Upper lobe of right lung (tissue), 1 donor: ENCODE measurements at places on chromosomes 5 and 9. TPM values are rescaled to one million over a fixed set of nuclear protein-coding genes. Genes with fewer than 3 reads are reported as not detected.
A peak's percentile ranks its signal among the peaks of the same experiment; 100 is the strongest.

The MUSK gene
- total RNA-seq: 3.7 TPM

The IFNA2 gene
- not detected for total RNA-seq

The WDR38 gene
- total RNA-seq: not detected

The SPATA31D4 gene
- not detected for total RNA-seq

The RACK1 gene
- total RNA-seq: 1,155 TPM

The ZBED3 gene
- 14.8 TPM for total RNA-seq

The ACTBL2 gene
- total RNA-seq: not detected

DNA sequence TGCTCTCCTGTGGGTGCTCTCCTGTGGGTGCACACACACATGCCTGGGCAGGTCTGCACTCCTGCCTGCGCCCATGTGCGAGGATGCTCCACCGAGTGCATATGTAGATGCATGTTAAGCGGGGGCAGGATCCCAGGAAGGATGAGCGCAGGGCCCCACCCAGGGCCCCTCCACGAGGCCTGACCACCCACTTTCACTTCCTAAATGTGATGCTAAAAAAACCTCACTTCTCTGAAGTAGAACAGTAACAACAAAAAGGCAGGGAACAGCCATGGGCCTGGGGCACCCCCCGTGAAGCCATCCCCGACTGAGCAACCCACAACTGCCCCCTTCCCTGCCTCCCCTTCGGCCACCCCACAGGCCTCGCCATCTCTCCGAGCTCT, 48.2 kb upstream of the SARDH start:
- no peak overlapping the region for H3K4me3 ChIP-seq
- H3K27ac ChIP-seq: no peak overlapping the region
- DNase-seq: no peak
- H3K27me3 ChIP-seq: no peaks in the 10 kb centered on the region
- peaks cover 22% of the 10 kb centered on the region for H3K36me3 ChIP-seq

- no peak overlapping the region for H3K27ac ChIP-seq
- peak overlapping the region; percentile 9 for H3K4me3 ChIP-seq
- DNase-seq: no peak
- no peaks in the 10 kb centered on the region for H3K27me3 ChIP-seq
- H3K36me3 ChIP-seq: no peaks in the 10 kb centered on the region
Measured at GRCh38 chr5:67195406-67196275, 958 bp downstream of the CD180 start.

GRCh38 chr5:142235050-142235797, 89.6 kb downstream of the SPRY4 start:
- no peaks in the 10 kb centered on the region for H3K27me3 ChIP-seq
- H3K4me3 ChIP-seq: no peak overlapping the region
- no peak overlapping the region for H3K27ac ChIP-seq
- no peaks in the 10 kb centered on the region for H3K4me1 ChIP-seq
- no peak for DNase-seq

DNA sequence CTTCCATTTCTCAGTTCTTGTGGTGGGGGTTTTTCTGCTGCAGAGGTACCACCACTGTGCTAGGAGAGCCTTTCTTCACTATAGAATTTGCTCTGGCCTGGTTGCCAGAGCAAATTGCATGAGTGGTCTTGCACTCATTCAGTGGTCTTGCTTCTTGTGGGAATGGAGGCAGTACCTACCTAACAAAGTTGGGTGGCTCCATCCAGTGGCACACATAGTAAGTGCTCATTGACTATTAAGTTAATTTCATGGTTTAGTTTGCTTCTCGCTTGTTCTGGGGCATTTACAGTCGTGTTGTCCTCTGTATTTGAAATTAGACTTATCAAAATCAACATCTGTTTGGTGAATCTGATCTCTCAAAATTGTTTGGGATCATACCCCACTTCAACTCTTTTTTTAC, 23.0 kb downstream of the SLC28A3 start:
- no peaks in the 10 kb centered on the region for H3K27me3 ChIP-seq
- H3K36me3 ChIP-seq: no peaks in the 10 kb centered on the region
- no peaks in the 10 kb centered on the region for H3K4me1 ChIP-seq
- no peak overlapping the region for H3K27ac ChIP-seq
- DNase-seq: no peak

DNA sequence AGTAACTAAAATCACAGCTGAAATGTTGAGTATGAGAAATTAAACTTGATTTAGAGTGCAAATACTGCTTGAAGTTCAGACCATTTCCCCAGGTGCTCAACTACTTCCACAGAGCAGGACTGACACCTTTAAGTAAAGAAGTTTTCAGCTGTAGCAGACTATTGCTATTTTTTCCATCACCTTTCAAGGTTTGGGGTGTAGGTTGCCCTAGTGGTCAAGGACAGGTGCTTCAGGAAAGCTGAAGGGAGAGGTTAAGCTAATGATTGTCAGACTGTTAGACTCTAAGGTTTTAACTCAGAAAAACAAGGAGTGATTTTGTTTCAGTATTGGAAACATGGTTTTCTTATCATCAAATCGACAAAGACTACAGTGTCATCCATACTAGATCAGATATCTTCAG, 162.1 kb downstream of the CCDC192 start:
- no peaks in the 10 kb centered on the region for H3K4me1 ChIP-seq
- H3K36me3 ChIP-seq: no peaks in the 10 kb centered on the region
- no peak overlapping the region for H3K4me3 ChIP-seq
- no peak for DNase-seq

DNA sequence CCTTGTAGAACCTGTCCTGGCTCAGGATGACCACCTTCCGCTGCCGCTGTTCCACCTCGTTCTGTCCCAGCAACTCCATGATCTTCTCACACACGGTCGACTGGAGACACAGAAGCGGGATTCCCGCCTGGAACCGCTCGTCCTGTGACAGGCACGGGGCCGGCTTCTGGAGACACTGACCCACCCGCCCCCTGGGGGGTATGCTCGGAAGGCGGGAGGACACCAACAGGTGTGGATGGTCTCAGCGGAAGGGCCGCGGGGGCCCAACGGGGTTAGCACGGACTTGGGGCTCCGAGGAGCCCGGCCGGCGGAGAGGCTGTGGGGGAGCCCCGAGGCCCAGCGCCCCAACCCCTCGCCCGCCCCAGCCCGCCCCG, 530 bp downstream of the UCK1 start:
- H3K27me3 ChIP-seq: no peaks in the 10 kb centered on the region
- peak; percentile 75 for DNase-seq
- peaks cover 12% of the 10 kb centered on the region for H3K4me1 ChIP-seq
- peaks cover 35% of the 10 kb centered on the region for H3K36me3 ChIP-seq
- H3K4me3 ChIP-seq: peak overlapping the region; percentile 95

DNA sequence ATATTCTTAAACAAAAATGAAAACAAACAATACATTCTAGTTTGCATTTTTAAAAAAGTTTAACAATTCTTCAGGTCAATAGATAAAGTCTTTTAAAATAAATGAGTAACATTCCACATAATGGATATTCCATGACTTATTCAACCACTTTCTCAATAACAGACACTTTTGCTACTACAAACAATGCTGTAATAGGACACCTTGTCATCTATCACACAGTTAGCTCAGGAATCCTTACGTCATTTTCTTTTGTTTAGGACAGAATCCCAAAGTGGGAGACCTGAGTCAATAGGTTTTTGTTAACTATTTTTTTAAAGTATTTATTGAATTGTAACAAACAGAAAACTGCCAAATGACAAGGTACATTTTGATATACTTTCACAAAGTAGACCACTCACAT, 72.5 kb downstream of the CEP120 start:
- H3K36me3 ChIP-seq: peaks cover 26% of the 10 kb centered on the region
- no peaks in the 10 kb centered on the region for H3K4me1 ChIP-seq
- no peak for DNase-seq
- H3K4me3 ChIP-seq: no peak overlapping the region

DNA sequence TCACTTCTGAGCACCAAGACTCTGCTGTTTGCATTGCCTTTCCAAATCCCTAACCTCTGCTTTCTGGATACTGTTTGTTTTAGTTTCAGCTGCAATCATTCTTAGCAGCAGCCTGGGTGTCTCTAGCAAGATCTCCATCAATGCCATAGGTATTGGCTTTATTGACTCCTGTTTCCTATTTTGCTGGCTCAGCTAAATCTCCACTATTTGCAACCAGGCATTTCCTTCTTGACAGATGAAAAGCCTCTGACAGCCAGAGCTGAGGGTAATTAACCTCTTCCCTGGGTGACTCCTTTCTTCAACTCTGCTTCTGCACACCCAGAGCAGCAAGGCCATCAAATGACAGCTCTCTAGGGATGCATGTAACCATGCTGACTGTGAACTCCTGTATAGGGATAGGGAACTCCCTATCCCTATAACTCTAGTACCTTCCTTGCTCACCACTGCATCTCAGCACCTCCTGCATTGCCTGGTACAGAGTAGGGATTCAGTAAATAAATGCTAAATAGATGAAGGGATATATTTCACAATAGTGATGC, 293.5 kb downstream of the TRIM32 start:
- H3K27ac ChIP-seq: no peak overlapping the region
- no peaks in the 10 kb centered on the region for H3K4me1 ChIP-seq
- H3K36me3 ChIP-seq: no peaks in the 10 kb centered on the region
- H3K4me3 ChIP-seq: no peak overlapping the region
- no peak for DNase-seq

DNA sequence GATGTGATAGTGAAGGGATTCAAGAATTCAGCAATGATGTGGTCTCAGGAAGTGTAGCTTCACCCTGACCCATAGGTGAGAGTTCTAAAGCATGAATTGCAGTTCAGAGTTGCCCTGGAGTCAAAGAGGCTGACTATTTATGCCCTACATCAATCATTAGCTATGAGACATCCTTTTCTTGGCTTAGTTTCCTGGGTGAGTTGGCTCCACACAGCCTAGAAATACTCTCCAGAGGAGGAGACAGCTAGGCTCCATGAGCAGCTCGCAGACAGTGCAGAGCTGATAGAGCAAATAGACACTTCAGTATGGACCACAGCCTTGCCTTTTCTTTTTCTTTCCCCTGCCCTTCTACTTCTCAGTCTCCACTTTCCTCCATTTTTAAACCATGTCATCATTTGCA, 1651.8 kb downstream of the MAT2B start:
- no peaks in the 10 kb centered on the region for H3K36me3 ChIP-seq
- H3K4me3 ChIP-seq: no peak overlapping the region
- H3K27ac ChIP-seq: no peak overlapping the region
- no peak for DNase-seq
- no peaks in the 10 kb centered on the region for H3K4me1 ChIP-seq
- H3K27me3 ChIP-seq: no peaks in the 10 kb centered on the region

- no peak overlapping the region for H3K27ac ChIP-seq
- no peaks in the 10 kb centered on the region for H3K36me3 ChIP-seq
- no peaks in the 10 kb centered on the region for H3K27me3 ChIP-seq
- H3K4me1 ChIP-seq: no peaks in the 10 kb centered on the region
Measured at GRCh38 chr9:135253305-135254004, 166.0 kb downstream of the OLFM1 start.
